ENCODE measurements at places on chromosomes 5 and 9. TPM values are rescaled to one million over a fixed set of nuclear protein-coding genes. Genes with fewer than 3 reads are reported as not detected.

The TAS2R1 gene
- not detected for total RNA-seq

The ADAMTS6 gene
- 48.3 TPM for total RNA-seq

The SGCD gene
- total RNA-seq, result 67.5 TPM

The CMYA5 gene
- 4.1 TPM for total RNA-seq

The CRB2 gene
- not detected for total RNA-seq

The MEIKIN gene
- not detected for total RNA-seq

The SAXO1 gene
- total RNA-seq, result 0.17 TPM

The LHFPL2 gene
- total RNA-seq, result 51.4 TPM

The IL9 gene
- total RNA-seq, result not detected

The CTXN3 gene
- not detected for total RNA-seq

Data from fibroblast of lung (primary cell).